Activated naive CD4-positive, alpha-beta T cell (primary cell): ENCODE measurements at places on chromosomes 7 and 10.

- no peak for DNase-seq
These were observed 66.9 kb upstream of the FHIP2A start for GRCh38 chr10:114754445-114755320.

DNA sequence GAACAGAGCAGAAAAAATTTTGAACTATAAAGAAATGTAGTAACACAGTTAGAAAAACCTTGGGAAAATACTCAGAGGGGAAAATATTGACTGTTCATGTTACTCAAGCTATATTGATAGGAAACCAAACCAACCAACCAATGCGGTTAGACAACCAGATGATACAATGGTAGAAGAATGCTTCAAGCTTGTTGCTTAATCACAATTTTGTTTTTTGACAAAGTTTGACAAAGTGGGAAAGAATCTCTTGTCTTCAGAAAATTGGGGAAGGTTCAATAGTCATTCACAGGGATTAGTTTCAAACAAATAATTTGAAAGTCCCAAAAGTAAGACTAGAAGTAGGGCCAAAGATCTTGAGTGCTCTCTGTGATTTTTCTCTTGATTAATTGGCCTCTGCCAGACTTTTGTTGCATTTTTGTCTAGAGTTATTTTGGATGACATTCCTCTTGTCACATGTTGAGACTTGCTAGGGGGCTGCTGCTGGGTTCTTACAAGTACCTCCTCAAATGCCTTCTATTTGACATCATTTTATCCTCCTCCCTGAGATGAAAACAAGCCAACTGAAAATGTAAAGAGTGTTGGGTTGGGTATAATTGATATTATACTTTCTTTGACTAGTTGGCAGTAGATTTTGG lies 233.1 kb upstream of the PHYHIPL start:
- DNase-seq, result no peak

DNA sequence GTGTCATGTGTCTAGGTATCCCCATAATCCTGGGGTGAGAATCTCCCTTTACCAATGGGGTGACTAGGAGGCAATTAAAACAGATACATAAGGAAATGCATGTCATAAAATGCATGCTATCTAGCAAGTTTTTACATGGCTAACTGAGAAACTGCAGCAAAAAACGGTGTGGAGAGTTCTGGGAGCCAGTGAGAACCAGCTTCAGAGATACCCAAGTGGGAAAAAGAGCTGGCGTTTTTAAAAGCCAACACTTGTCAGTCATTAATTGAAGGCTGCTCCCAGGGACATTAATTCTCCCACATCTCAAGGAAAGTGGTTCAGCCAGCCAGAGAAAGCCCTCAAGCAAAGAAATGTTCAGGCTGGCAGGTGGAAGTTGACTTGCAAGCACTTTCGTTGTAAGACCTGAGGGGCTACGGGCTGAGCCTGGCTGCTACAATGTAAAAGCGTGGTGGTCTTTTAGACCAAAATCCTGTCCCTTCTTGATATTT lies 28.1 kb downstream of the ST8SIA6 start:
- DNase-seq, result no peak

- no peak for DNase-seq
These were observed 219.3 kb downstream of the ELMO1 start for GRCh38 chr7:37229381-37229780.

DNA sequence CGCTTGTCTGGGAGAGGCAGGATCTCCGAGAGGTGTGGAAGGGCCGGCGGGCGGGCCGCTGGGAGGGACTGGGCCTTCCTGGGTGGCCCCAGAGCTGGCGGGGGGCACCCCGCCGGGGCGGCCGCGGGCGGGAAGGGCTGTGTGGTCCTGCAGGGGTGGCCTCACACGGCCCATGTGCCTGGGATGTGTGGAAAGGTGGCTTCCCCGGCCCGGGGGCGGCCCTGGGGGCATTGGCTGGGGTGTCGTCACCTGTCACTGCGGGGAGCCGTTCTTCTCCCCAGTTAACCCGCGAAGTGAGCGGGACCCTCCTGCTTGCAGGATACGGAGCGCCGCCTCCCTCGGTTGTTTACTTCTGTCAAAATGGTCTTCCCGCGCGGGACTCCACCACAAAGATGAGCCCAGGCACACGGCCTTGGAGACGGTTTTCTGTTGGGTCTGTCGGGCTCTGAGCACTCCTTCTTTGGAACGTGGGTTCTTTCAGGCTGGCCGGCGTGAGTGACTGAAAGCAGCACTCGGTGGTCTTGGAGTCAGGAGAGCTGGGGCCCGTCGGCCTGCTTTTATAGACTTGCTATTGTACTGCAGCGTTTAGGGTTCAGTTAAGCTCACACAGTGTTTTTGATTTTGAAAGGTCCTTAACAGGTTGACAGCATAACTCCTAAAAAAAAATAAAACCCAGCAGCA lies 700 bp downstream of the SMC3 start:
- peak; percentile 53 for DNase-seq

DNA sequence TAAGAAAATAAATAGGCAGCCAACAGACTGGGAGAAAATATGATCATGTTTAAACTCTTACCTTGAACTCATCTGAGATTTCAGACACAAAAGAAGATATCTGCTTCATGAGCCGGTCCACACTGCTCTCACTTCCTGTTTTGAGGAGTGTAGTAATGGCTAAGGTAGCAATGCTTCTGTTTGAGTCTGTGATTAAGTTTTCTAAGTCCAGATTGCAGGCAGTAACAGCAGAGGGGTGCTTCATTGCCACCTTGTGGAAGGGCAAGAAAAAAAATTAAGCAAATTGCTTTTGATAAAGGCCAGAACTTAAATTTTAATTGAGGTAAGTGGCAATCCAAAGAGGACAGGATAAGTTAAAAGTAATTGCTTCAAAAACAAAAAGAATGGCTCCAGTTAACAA lies 69.1 kb downstream of the MEST start:
- DNase-seq, result no peak

DNA sequence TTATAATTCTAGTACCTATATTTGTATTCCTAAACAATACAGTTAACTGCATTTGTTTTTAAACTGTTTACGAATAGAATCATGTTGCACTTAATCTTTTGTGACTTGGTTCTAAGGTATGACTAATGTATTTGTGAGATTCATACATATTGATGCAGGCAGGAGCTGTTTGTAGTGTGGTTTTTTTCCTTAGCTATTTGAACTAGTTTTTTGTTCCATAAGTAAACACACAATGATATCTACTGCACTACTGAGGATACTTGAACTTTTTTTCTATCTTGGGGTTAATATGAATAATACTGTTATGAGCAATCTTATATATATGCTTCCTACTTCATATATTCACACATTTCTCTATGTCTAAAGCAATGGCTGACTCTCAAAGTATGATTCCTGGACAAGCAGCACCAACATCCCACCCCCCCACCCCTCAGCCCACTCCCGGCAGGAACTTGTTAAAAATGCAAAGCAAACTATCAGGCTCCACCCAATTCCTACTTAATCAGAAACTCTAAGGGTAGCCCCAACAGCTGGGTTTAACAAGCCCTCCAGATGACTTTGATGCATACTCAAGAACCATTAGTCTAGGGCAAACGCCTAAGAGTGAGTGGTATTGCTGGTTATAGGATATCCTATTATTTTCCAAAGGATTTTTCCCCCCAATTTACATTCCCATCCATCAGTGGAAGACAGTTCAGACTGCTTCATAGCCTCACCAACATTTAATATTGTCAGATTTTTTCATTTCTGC lies 25.8 kb downstream of the BRAF start:
- DNase-seq, result no peak

- no peak for DNase-seq
These were observed 2.1 kb upstream of the ZMIZ1 start for GRCh38 chr10:79066411-79067240.

GRCh38 chr7:43937444-43937843 lies 11.2 kb downstream of the UBE2D4 start:
- no peak for DNase-seq

DNA sequence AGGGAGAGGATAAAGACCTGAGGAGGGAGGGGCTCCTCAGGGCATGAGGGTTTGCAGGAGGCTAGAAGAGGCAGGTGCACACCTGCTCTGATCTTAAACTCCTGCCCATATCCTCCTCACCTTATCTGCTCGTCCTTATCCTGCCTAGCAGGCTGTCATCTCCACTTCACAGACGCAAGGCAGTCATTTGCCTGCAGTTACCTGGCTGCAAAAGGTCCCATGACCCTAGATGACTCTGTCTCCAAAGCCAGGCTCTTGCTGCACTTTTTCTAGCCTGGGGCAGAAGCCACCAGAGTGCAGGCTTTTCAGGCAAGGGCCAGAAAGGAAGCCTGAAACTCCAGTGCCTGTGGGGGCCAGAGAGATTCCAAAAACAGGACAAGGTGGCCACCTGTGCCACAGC lies 1.7 kb upstream of the ZNF853 start:
- no peak for DNase-seq

DNA sequence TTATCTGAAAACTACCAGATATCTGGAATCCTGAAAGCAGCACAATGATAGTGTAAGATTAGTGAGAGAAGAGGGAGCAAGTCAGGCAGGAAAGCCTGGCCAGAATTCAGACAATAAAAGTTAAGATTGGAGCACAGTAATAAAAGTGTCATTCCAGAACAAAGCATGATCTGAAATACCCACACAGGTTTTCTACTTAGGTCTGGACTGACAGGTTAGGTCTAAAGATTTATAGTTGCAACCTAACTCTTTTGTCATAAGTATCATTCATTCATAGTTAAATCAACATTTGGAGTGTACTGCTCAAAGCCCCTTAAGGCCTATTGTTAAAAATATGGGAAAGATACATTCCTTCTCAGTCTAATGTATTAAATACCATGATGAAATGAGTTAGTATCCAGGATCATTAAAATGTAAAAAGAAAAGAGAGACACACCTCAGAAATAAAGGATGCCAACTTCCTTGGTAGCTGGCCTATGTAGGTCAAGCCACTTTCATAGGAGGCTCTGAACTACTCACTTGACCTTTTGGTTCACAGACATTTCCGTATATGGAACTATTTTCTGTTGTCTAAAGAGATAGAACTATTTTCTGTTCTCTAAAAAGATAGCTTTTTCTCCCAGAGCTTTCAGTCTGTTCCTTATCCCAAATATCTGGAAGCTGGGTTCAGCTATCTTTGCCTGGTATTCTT lies 105.2 kb downstream of the FAS start:
- no peak for DNase-seq

- no peak for DNase-seq
These were observed 29.0 kb downstream of the AGAP3 start for GRCh38 chr7:151115121-151115835.

- DNase-seq, result no peak
These were observed 11.3 kb downstream of the FERD3L start for GRCh38 chr7:19133886-19134285.

DNA sequence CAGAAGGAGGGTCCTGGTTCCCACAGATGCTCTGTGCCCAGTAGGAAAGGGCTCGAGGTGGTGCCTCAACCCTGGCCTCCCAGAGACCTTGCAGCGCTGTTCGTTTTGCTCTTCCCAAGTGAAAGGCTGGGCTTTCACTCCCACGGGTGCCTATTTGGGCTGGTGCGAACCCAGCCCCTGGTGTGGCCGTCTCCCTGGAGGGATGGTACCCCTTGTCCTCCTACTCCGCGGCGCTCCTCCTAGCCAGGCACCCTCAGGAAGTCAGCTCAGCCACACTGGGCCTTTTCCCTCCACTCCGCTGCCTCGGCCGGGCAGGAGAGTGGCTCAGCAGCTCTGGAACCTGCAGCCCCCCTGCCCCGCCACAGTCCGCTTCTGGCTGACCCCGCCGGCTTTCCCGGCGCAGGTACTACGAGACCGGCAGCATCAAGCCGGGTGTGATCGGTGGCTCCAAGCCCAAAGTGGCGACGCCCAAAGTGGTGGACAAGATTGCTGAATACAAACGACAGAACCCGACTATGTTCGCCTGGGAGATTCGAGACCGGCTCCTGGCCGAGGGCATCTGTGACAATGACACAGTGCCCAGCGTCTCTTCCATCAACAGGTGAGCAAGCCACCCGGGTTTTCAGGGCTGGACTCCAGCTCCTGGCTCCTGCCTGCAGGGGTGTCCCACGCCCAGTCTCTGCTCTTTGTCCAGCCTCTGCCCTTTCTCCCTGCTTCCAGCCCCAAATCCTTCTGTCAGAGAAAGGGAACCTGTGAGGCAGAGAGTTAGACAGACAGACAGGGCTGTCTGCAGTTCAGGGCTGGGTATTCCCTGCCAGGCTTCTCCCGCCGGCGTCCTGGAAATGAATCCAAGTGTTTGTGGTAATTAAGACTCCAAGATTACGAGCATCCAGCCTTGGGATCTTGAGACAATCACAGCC lies 5.2 kb downstream of the PAX2 start:
- DNase-seq, result no peak

- DNase-seq, result no peak
These were observed 487.2 kb downstream of the RPS24 start for GRCh38 chr10:78520737-78521430.

- DNase-seq, result no peak
These were observed 7.7 kb downstream of the AGMO start for GRCh38 chr7:15554081-15554480.

GRCh38 chr7:28705350-28705749 lies 252.8 kb downstream of the TRIL start:
- DNase-seq, result no peak

DNA sequence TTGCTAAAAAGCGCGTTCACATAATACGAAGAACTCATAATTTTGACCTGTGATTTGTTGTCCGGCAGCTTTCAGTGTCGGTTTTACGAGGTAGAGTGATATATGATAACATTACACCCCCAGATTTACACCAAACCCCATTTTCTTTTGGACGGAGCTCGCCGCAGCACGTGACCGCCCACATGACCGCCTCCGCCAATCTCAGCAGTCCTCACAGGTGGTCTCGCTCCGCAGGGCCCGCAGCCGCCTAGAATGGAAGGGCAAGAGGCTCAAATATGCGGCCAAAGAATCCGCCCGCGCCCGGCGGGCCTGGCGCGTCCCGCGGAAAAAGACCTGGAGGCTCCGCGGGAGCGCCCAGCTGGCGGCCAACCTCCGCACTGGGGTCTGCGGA lies at the start of gene HOXA7:
HOXA7 (minus strand) TSS at position 168 of the 391 bp plus-strand sequence; CDS start at position 38, 130 bp downstream.
- DNase-seq, result no peak

DNA sequence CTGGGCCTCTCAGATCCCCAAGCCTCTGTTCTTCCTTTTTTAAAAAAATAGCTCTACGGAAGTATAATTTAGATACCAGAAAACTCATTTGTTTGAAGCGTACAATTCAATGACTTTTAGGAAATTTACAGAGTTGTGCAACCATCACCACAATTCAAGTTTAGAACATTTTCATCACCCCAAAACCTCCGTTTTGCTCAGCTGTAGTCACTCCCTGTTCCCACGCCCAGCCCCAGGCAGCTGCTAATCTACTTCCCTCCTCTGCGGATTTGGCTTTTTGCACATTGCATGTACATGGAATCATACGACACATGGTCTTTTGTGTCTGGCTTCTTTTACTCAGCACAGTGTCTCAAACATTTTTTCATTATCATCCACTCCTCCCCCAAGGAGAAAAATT lies 229.2 kb downstream of the TCF7L2 start:
- DNase-seq, result no peak
